ENCODE measurements at places on chromosomes 11 and 22.

GRCh38 chr11:121337078-121337477 lies 44.5 kb downstream of the SC5D start:
- no peak for DNase-seq

GRCh38 chr11:4032097-4032496 lies 62.5 kb upstream of the RRM1 start:
- DNase-seq = no peak

DNA sequence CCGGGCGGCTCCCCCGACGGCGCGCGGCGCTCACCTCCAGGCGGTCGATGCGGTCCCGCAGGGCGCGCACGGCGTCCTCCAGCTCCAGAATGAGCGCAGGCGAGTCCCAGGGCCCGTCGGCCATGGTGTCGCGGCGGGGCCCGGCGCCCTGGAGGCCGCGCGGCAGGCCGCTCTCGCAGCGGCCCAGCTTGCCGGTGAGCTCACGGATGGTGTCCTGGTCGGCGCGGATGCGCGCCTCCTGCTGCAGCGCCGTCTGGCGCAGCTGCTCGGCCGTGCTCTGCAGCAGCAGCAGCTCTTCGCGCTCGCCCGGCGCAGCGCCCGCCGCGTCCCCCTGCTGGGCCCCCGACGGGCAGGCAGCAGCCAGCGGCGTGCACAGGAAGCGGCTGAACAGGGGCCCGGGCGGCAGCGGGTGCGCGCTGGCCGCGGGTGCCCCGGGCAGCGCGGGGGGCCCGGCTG lies 599 bp downstream of the NPTXR start:
- DNase-seq = peak; percentile 71

DNA sequence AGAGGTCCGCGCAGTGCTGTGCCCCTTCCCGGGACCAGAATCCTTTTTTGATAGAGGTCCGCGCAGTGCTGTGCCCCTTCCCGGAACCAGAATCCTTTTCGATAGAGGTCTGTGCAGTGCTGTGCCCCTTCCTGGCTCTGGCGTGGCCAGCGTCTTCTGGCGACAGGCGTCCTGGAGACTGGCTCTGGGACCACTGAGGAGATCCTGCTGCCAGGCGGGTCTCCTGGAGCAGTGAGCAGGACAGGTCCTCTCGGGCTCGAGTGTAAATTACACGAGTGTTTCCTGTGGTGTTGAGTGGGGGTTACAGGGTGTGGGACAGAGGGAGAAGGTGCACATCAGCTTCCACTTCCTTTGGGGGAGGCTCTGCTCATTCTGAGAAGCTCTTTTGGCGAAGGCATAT lies 98.1 kb downstream of the TBC1D22A start:
- DNase-seq = no peak

DNA sequence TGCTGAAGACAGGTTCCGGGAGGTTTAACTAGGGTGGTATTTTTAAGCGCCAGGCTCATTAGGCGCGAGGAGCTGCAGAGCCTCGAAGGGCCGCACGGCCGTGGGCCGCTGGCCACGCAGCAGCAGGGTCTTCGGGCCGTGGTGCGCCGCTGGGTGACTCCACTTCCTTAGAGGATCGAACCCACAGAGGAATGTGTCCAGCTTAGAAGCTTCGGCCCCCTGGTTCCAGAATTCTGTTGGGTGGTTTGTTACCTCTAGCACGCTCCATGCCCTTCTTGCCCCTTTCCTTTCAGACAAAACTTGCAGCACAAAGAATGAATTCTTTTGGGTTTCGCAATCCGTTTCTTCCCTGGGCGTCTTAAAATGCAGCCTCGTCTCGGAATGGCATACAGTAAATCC lies 773 bp upstream of the PATL1 start:
- DNase-seq = peak; percentile 40

- DNase-seq = no peak
These were observed 2.0 kb upstream of the SAA1 start for GRCh38 chr11:18264035-18264434.

- DNase-seq = no peak
These were observed 317.9 kb downstream of the TMEM135 start for GRCh38 chr11:87355596-87355995.

DNA sequence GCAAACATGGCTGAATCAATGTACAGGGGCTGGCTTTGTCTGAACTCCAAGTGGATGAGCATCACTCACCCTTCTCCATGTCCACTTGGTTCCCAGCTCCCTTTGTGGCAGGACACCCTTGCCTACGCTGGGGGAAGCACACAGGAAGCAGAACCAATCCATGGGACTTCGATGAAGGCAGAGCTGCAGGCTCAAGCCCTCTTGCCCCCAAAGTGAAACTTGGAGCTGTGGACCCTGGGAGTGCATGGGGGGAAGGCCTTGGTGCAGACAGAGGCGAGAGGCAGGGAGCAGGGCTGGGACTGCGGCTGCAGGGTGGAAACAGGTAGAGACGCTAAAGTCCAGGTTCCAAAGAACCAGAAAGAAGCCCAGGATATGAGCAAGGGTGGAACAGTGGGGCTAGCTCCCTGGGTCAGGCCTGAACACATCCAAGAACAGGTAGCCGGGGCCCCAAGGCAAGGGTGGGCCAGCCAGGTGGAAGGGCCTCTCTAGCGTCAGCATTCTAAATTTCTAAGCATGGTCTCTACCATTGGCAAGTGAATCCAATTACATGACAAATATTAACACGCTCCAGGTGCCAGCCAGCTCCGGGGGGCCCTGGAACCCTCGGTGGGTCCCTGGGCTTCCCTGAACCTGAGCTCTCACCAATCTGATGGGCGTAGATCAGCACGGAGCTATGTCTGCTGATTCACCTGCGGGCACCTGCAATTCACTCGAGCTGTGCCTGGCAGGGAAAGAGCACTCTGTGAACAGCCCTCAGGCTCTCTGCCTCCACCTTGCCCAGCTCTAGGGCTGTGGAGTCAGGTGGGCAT lies 532.8 kb downstream of the BRD1 start:
- no peak for DNase-seq

GRCh38 chr22:37647928-37648327 lies 8.5 kb downstream of the SH3BP1 start:
- DNase-seq = no peak

All from GM19239 (cell line).